SW480 (cell line): ENCODE measurements at places on chromosomes 7 and 10.

- no peak for DNase-seq
Measured at GRCh38 chr10:47291682-47292081, 8.3 kb upstream of the GDF10 start.

DNA sequence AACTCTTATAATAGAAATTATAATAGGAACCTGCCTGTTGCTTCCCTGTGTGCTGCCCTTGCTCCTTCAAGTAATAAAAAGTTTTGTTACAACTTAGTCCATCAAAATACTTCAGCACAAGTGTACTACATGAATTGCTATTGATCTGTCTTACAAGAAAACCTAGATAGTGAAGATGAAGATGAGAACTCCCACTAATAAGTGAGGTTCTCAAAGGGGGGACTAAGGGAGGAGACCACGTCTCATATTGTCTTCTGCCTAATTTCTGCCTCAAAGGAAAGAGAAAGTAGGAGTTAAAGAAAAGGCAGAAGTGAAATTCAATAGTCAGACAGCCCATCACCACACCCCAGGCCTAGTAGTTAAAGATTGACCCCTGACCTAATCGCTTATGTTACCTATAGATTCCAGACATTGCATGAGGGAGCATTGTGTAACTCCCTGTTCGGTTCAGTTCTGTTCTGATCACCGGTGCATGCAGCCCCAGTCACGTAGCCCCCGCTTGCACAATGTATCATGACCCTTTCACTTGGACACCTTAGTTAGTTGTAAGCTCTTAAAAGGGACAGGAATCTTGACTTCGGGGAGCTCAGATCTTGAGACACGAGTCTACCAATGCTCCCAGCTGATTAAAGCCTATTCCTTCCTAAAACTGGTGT, 18.2 kb upstream of the CHST3 start:
- no peak for DNase-seq

- no peak for DNase-seq
Measured at GRCh38 chr7:50357426-50357825, 52.9 kb downstream of the IKZF1 start.

DNA sequence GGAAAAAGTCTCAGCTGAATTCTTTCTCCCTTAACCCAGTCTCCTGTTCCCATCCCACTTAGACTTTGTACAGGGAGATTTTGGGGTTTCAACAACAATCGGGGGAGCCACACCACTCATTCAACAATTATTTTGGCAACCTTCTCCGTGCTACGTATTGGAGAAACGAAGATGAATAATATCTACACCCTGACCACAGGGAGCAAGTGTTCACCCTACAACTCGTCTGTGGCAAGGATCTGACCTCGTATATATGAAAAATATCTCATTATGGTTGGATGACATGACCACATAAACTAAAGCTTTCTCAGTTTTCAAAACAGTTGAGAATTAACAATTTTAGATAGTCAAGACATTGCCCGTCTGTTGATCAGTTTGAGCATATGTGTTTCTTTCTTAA, 302.1 kb downstream of the CACNA2D1 start:
- DNase-seq: no peak

GRCh38 chr7:140656548-140657515, 15.9 kb upstream of the ADCK2 start:
- peak; percentile 40 for DNase-seq

- DNase-seq: no peak
Measured at GRCh38 chr7:114598946-114599345, 184.3 kb downstream of the FOXP2 start.

- no peak for DNase-seq
Measured at GRCh38 chr7:143882604-143883078, 19.3 kb downstream of the TCAF1 start.

DNA sequence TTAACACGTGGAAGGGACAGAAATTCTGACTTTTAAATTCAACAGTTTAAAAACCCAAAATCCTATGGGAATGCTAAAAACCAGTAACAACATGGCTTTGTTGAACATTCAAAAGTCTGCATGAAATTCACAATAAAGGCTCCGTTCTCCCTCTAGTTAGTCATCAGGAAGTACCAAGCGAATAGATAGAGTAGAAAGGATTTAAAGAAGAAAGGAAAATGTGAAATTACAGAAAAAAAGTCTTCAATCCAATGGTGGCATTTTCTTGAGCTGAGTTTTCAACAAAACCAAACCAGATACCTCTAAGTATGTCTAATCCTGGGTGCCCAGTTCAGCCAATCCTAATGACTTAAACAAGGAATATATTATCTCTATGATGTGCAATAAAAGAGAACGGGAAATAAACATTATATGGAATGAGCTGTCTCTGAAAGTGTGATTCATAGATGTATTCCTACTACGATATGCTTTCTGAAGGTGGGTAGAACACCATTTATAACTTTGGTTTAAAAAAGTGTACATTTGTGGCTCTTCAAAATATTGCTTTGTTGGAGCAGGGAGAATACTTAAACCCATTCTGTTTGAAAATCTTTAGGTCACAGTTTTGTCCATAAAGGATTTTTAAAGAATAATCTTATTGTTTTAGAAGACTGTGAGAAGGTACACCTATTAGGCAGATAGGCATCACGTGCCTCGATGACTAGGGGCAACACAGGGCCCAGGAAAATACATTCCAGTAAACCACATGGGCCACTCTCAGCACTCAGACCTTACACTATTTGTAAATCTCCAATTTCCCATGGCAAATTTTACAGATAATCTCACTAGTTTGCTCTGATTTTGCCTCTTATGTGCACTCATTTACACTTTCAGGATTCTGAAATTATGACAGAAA, 87.7 kb downstream of the CUBN start:
- no peak for DNase-seq

GRCh38 chr7:4709187-4709586, 27.1 kb downstream of the FOXK1 start:
- DNase-seq: no peak

DNA sequence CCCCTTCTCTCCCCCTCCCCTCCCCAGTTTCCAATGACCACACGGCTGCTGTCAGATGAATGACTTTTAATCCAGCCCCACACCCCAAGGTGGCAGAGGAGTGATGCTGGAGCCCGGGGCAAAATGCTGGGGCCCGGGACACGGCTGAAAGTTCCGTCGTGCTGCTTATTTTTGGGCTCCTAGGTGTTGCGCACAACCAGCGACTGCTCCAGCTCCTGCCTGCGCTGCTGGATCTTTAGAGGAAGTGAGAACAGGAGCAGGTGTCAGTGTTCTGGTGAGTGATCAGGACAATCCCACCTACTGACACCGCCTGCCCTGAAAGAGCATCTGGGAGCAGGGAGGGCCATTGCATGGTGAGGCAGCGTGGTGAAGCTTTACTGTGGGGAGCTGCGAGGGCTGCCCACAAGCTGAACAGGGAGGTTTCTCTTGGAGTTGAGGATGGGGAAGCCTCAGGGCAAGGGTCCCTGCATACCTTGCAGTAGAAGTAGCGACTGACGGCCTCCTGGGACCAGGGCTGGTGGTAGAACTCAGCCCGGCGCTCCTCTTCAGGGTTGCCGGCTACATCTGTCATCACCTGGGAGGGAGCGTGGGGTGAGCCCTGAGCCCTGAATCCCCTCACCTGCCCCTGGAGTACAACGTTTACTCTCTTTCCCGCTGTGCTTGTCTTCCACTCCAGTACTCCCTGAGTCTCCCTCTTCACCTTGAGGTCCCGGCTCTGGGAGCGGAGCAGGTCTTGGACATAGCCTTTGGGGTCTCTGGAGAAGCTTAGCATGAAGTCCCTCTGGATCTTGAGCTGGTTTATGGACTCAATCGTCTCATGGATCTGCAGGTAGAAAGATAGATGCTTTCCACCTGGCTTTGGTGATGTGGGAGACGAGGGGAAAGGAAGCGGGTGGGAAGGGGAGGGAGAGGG, 6.9 kb downstream of the CHPF2 start:
- DNase-seq: no peak

DNA sequence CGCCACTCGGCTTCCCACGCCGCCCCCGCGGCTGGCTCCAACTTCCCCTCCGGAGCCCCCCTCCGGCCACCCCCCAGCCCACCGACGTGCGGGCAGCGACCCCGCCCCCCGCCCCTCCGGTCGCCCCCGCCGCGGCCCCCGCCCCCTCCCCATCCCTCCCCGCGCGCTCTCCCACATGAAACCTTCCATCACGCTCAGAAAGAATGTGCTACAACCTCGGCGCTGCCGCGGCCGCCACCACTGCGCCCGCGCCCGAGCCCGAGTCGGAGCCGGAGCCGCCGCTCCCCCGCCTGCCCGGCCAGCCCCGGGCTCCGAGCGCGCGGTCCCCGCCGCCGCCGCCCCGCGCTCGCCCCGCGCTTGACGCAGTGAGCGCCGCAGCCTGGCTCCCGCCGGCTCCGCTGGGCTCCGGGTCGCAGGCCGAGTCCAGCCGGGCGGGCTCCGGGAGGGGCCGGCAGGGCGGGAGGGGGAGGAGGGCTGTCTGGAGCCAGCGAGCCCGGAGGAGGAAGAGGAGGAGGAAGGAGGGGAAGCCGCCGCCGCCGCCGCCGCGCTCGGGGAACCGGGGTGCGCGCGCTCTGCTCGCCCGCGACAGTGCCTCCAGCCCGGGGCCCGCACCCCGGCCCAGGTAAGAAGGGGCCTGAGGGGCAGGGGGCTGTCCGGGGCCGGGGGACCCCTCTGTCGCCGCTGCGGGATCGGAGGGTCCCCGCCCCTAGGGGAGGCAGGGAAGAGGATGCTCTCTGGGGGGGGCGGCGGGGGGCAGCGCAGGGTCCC, 4.3 kb upstream of the ELFN1 start:
- no peak for DNase-seq

DNA sequence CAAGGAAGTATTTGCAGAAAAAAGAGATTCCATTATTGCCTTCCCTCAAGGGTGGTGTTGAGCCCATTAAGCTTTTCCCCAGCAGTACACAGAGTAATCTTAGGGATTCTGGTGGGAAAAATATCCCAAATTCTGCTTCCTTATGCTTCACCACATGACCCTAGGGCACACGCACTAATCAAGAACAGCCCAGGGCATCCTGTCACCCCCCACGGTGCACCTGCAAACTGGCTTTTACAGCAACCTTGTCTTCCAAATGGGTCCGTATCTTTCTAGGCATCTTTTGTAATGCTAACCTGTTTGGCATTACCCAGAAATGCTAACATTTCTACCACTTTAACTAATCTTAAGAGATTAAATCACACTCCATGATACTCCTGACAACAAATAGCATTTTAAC, 926 bp upstream of the C7orf33 start:
- no peak for DNase-seq

DNA sequence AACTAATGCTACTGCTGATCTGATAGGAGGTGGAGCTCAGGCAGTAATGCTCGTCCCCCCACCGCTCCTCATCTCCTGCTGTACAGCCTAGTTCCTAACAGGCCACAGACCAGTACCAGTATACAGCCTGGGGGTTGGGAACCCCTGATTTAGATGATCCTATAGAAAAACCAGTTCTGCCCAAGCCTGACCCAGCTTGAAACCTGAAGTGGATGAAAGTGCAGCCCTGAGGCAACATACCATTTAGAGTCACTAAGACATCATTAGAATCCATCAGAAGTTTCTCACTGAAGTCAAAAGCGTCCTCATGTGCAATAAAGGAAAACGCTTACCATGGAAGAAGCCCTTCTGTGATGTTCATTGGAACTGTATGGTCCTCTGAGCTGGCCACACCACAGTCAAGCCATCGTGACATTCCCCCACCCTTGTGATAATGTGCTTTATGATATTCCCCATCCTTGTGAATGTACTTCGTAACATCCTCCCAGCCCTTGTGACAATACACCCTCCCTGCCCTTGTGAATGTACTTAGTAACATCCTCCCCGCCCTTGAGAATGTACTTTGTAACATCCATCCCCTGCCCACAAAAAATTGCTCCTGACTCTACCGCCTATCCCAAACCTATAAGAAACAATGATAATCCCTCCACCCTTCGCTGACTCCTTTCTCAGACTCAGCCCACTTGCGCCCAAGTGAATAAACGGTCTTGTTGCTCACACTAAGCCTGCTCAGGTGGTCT, 65.9 kb upstream of the HECTD2 start:
- no peak for DNase-seq
